ENCODE measurements at places on chromosomes 5 and 9.

DNA sequence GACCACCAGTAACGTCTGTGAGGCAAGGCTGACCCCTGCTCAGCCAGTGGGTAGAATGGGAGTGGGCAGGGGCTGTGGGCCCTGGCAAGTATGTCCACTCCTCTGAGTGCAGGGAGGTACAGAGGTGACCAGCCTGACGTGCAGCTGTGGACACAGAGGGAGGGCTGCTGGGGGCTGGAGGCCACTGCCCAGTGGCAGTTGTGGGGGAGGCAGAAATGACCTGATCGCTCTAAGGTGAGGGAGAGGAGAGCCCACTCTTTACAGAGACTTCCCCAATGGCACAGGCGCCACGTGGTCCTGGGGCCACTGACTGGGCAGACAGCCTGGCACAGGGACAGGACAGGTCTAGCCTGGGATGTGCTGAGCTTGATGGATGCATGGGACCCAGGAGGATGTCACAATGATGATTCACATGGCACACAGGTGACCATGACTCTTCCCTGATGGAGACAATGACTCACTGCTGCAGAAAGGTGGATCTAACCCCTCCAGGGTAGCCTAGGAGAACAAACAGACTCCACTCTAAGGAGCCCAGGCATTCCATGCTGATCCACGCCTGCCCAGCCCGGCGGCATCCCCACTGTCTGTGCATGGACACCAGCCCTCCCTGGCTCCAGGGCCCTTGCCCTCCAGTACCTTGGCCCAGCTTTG lies 7.7 kb downstream of the LPCAT1 start:
- DNase-seq, result no peak

GRCh38 chr5:40306869-40307487 lies 372.7 kb upstream of the PTGER4 start:
- no peak for DNase-seq

- no peak for DNase-seq
These were observed 1.6 kb upstream of the FBXW11 start for GRCh38 chr5:172008111-172008455.

- peak; percentile 55 for DNase-seq
These were observed 10.9 kb upstream of the GADD45G start for GRCh38 chr9:89593727-89594427.

- no peak for DNase-seq
These were observed 592.9 kb upstream of the C9orf72 start for GRCh38 chr9:28166179-28166578.

DNA sequence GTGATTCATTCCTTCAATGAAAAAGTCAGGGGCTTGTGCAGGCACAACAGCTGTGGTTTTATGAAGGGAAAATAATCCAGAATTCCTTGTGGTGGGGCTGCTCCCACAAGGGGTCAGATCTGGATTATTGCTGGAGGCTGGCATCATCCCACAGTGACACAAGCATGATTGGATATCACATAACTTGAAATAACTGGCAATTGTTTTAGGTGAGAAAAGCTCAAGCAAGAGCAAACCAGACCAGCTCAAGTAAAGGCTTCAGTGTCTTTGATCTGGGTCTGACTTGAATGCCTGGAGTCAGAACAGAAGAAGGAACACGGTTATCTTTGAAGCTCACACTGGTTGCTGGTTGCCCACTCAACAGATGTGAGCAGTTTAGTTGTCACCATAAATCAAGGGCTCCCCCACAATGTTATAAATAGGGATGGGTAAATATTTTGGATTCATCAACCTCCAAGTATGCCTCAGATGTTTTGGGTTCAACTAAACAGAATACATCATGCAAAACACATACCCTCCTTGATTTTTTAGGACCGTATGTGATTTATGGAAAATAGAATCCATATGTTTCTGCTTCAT lies 3.1 kb upstream of the ZNF474 start:
- no peak for DNase-seq

DNA sequence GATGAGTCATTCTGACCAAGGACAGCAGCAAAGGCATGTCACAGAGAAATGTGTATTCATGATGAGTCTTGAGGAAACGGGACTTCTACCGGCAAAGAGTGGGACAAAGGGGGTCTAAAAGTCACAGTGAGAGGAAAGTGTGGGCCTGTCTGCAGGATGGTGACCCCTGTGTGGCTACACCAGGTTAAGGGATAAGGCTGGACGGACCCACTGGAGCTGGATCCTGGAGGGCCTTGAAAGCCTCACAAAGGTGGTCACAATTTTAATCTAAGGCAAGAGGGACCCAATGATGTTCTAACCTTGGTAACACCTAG lies 176.5 kb downstream of the CDK5RAP2 start:
- no peak for DNase-seq

DNA sequence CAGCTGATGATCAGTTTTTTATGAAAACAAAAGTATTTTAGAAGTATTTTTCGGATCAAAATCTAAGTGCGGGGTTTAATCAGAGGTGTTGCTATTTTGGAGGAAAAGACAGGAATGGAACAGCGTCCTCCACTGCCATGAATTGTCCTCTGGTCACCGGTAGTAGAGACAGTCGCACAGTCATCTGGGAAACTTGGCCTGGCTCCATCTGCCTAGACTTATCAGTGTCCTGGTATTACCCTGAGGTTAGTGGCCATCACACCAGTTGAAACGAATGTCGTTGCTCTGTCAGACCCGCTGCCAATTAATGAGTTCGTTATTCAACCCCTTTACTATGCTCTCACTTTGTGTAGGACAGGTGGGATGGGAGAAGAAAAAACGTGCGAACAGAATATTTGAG lies 8.2 kb downstream of the TLX3 start:
- no peak for DNase-seq

GRCh38 chr5:67223211-67223610 lies 26.6 kb upstream of the CD180 start:
- DNase-seq, result no peak

- DNase-seq, result no peak
These were observed 227.6 kb upstream of the ANKRD55 start for GRCh38 chr5:56460681-56461191.

GRCh38 chr9:78004478-78005229 lies 27.0 kb downstream of the GNAQ start:
- DNase-seq, result no peak

GRCh38 chr5:164449460-164449859 lies 944.0 kb downstream of the MAT2B start:
- DNase-seq, result no peak

DNA sequence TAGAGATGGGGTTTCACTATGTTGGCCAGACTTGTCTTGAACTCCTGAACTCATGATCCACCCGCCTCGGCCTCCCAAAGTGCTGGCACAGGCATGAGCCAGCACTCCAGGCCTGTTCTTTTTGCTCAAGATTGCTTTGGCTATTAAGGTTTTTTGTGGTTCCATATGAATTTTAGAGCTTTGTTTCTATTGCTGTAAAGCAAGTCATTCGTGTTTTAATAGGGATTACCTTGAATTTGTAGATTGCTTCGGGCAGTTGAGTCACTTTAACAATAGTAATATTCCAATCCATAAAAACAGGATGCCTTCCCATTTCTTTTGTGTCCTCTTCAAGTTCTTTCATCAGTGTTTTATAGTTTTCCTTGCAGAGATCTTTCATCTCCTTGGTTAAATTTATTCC lies 22.1 kb downstream of the C6 start:
- no peak for DNase-seq

DNA sequence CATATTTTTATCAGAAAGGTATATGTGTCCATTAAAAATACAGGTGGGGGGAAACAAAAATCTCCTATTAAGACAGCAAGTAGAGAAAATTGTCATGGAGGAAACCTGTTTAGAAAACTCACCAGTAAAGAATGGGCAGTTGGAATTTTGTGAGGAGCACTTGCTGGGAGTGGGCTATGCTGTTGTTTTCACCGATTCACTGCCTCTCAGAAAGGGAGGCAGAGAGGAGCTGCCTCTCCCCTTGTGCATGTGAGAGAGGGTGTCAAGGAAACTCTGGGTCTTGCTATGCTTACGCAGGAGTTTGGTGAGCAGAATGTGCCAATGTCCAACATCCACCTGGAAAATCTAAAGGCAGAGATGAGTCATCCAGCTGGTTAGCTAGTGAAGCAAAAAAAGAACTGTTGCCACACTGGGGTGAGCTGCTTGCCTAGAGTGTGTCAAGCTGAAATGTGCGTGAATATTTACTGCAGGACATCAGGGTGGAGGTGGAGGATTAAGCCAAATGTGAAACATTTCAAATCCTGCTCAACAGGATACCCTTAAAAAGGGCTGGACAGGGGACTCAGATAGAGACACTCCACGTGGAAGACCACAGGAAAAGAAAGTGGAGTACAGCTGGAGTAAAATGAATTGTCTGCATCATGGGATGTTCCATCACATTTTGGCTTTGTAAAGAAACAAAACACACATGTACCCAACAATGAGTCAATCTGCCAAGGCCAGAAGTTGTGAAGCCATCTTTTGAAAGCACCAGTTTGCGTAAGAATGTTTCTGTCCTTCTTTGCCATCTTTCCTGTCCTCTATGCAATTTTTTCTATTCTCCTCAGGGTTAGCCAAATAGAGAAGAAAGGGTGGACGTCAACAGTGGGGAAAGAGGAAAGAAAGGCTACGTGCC lies 449.7 kb upstream of the MPDZ start:
- no peak for DNase-seq

DNA sequence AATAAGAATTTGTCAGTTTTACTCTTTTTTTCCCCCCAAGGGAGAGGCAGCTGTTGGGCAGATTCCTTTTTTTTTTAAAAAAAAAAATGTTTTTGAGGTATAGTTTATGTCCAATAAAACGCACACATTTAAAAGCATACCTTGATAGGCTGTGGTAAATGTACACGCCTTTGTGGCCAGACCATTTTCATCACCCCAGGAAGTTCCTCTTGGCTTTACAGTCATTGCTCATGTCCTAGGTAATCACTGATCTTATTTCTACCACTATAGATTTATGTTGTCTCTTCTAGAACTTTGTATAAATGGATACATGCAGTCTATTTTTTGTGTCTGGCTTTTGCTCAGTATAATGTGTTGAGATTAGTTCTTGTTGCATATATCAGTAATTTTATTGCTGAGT lies 9.8 kb downstream of the SUB1 start:
- DNase-seq, result no peak

- DNase-seq, result no peak
These were observed 31.7 kb downstream of the FUBP3 start for GRCh38 chr9:130610862-130611707.

DNA sequence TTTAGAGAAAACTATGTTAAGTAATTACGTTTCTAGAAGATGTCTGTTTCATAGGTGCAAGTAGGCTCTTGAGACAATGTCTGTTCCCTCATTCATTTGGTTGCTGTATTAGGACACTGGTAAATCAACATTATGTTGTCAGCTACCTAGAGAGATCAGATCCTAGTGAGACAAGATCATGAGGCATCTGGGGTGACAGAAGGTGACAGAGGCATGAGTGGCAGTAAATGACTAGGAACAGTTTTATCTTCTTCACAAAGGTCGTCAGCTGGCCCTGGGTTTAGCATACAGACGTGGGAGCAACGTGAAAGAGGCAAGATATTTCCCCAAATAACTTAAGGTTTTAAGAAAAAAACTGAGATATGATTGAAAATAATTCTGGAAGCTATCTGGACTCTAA lies 1926.3 kb upstream of the WWC1 start:
- DNase-seq, result no peak

- DNase-seq, result no peak
These were observed 69.4 kb upstream of the LHFPL2 start for GRCh38 chr5:78717674-78718584.

DNA sequence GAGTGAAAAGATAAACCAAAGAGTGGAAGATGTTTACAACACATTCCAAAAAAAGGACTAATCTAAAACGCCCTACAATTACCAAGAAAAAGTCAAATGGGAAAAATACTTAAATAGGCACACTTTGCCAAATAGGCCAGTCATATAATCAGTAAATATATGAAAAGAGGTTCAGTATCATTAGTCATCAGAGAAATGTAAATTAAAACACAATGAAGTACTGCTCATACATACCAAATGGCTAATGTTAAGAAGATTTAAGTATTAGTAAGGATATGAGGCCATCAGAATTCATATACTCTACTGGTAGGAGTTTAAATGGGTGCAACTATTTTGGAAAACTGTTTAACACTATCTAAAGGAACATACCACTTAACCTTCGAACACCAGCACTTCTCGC lies 47.6 kb downstream of the ZDHHC21 start:
- DNase-seq, result no peak

DNA sequence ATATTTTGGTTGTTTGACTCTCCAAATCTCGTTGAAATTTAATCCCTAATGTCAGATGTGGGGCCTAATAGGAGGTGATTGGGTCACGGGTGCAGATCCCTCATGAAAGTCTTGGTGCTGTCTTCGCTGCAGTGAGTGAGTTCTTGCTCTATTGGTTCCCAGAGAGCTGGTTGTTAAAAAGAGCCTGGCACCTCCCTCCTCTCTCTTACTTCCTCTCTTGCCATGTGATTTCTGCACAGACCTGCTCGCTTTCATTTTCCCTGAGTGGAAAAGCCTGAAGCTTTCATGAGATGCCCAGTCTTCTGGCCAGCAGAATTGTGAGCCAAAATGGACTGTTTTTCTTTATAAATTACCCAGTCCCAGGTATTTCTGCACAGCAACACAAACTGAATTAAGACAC lies 221.6 kb downstream of the MAT2B start:
- no peak for DNase-seq

GRCh38 chr5:119404033-119404432 lies 48.2 kb downstream of the TNFAIP8 start:
- no peak for DNase-seq

GRCh38 chr9:111679199-111679598 lies 17.8 kb downstream of the GNG10 start:
- DNase-seq, result no peak

DNA sequence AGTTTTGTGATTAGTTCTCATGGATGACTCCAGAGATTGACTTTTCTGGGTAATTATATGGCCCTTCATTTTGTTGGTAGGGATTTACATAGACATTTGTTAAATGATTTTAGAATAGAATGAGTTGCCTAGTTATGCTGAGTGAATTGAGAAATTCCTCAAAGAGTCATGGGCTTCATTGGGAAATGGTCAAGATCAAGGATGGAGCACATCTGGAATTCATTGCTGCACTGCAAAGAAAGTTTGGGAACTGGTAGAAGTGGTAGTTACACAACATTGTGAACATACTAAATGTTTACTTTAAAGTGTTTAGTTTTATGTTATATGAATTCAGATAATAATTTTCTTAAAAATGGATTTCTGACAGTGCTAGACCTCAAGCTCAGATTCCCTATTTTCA lies 46.5 kb downstream of the PIP5K1B start:
- DNase-seq, result no peak

GRCh38 chr5:5323551-5323950 lies 98.9 kb upstream of the ICE1 start:
- no peak for DNase-seq

DNA sequence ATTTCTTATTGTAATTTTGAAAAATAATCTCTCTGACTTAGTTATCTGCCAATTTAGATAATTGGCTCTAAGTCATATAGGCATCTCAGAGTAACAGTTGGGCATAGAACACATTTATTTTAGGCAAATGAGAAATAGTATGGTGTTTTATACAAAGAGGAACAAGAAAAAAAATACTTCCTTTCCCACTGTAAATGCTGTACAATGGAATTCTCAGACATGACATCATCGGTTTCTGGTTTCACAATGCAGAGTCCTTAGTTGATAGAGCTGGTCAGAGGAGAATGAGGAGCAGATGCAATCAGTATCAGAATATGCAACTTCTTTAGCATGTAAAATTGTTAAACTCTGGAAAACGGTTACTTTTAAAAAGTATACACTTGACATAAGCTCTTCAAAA lies 49.4 kb downstream of the PLK2 start:
- no peak for DNase-seq

GRCh38 chr9:8284884-8285283 lies 485.3 kb upstream of the DMAC1 start:
- DNase-seq, result no peak
